ENCODE measurements at places on chromosomes 2 and 18.

- DNase-seq: no peak
Observed at GRCh38 chr2:43831543-43832294, 6.9 kb downstream of the ABCG5 start.

DNA sequence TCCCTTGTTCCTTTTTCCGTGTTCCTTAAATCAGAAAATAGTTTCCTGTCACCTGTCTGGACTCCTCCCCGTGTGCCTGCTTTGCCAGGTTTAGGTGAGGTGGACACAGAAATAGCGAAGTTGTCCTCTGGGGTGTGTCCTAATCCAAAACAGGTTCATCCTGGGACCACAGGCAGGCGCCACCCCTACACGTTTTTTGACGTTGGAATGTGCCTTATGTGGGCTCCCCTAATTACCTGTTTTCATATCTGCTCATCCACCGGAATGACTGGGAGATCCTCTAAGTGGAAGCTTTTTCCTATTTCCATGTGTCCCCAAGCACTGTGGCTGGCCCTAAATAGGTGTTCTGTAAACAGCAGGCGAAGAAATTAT lies 49.0 kb upstream of the PAIP2B start:
- no peak for DNase-seq

- DNase-seq: peak; percentile 93
Observed at GRCh38 chr18:35290094-35290735, at the start of gene ZSCAN30. TSS of gene ZSCAN30 (minus strand) at chr18:35290229. CDS start at chr18:35264352, 25,877 bp downstream.

GRCh38 chr2:45946023-45946422 lies 294.5 kb downstream of the PRKCE start:
- no peak for DNase-seq

DNA sequence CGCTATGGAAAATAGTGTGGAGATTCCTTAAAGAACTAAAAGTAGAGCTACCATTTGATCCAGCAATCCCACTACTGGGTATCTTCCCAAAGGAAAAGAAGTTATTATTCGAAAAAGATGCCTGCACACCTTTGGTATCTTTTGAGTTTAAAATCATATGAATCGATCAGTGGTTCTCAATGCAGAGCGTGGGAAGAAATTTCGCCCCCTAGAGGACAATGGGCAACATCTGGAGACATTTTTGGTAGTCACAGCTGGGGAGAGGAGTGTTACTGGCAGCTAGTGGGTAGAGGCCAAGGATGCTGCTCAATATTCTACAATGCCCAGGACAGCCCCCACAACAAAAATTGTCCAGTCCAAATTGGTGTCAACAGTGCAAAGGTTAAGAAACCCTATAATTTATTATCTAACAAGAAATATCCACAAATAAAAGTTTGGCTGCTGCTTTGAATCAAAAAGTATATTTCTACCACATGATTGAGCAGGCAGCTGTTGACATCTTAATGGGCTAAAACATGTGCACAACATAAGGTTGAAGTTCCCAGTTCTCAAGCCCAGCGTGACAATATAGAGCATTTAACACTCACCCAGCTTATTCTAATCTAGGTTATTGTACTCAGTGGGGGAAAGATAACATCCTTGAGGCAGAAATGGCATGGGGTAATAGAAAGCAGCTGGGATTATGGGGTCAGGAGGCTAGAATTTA lies 425.7 kb downstream of the LRATD1 start:
- DNase-seq: no peak

GRCh38 chr2:152781175-152781574 lies 62.8 kb downstream of the ARL6IP6 start:
- no peak for DNase-seq

DNA sequence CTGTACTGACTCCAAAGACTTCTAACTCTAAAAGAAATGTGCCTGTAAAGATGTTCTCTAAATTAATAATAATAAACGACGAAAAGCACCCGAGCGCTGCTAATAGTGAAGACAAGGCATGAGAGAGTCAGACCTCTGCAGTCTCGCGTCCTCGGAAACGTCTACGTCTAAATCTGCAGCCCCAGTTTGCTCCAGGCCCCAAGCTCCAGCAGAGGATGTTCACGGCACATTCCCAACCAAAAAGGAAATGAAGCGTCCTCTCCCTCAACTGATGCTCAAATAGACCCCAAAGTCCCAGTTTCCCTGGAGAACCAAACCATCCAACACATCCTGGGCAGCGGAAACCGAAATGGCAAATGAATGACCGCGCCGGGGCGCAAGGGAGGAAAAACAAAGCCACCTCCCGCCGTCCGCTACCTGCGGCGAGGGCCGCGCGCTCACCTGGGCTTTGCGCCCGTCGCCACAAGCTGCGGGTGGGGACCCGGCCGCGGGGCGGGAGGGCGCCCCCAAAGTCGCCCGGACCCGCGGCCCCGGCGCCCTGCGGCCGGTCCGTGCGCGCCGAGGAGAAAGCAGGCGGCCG lies 47.1 kb upstream of the CCDC150 start:
- no peak for DNase-seq

DNA sequence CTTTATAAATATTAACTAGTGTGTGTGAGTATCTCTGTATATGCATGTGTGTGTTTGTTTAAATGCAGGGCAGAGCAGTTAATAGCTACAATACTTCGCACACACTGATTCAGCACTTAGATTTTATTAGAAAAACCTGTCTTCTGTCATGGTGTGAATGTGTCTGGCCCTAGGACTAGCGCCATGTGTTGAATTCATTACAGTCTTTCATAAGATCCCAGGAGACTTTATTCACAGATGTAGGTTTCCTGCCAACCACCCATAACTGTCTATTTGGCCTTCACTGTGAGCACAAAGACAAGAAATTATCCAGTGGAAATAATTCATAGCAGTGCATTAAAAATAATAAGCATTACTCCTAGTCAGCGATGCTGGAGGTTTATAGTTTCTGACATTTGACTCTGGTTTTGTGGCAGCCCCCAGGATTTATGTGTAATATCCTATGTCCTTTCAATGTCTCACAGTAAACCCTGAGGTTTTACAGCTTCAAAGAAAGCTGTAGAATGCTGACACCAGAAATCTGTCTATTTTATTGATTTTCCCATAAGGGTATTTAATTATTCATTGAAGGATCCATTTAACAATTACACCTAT lies 93.9 kb downstream of the ZNF804A start:
- no peak for DNase-seq

- DNase-seq: no peak
Observed at GRCh38 chr2:138012968-138013367, 48.7 kb downstream of the HNMT start.

DNA sequence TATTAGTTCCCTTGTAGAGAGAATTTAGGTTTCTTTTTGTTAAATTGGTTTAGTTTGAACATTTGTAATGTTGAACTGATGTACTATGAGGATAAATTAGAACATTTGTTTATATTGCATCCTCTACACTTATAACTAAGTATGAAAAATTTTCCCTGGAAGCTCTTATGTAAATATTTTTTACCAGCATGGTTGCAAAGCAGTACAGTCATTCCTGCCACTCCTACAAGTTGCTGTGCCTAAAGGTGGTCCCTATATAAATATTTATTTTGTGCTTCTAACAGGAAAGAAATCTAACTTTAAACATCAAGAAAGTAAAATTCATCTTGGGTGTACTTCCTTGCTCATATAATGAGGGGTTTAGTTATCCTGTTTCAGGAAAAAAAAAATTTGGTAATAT lies 14.2 kb downstream of the TWSG1 start:
- no peak for DNase-seq

GRCh38 chr2:192128655-192129054 lies 66.1 kb downstream of the TMEFF2 start:
- no peak for DNase-seq
